SJCRH30 (cell line): ENCODE measurements at places on chromosomes 6 and 20. TPM values are rescaled to one million over a fixed set of nuclear protein-coding genes. Genes with fewer than 3 reads are reported as not detected.
A peak's percentile ranks its signal among the peaks of the same experiment; 100 is the strongest.

GRCh38 chr6:41655646-41656001 lies 17.4 kb downstream of the MDFI start:
- DNase-seq, result peak; percentile 45

- DNase-seq, result no peak
Observed at GRCh38 chr6:99185525-99185924, 163.9 kb downstream of the FAXC start.

GRCh38 chr6:45880676-45881075 lies 135.0 kb downstream of the CLIC5 start:
- no peak for DNase-seq

GRCh38 chr20:63100926-63101699 lies 94.3 kb upstream of the BHLHE23 start:
- DNase-seq, result no peak

DNA sequence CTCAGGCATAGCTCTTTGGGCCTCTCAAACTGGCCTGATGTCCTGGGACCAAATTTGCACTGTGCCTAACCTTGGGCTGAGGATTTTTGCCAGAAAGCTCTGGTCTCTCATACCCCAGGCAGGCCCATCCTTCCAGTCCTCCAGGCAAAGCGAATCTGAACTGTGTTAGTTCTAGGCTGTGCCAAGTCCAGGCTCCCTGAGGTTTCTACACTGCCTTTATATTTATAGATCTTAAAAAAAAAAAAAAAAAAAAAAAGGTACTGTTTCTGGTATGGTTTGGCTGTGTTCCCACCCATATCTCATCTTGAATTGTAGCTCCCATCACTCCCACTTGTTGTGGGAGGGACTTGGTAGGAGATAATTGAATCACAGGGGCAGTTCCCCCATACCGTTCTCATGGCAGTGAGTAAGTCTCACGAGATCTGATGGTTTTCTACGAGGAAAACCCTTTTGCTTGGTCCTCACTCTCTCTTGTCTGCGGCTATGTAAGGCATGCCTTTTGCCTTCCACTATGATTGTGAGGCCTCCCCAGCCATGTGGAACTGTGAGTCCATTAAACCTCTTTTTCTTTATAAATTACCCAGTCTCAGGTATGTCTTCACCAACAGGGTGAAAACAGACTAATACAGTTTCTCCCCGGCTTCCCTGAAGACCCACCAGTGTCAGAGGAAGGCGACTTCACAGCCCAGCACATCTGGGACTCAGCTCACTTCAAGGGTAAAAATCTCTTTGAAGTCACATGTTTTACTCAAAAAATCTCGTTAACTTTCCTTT lies 39.0 kb upstream of the TBXT start:
- no peak for DNase-seq

DNA sequence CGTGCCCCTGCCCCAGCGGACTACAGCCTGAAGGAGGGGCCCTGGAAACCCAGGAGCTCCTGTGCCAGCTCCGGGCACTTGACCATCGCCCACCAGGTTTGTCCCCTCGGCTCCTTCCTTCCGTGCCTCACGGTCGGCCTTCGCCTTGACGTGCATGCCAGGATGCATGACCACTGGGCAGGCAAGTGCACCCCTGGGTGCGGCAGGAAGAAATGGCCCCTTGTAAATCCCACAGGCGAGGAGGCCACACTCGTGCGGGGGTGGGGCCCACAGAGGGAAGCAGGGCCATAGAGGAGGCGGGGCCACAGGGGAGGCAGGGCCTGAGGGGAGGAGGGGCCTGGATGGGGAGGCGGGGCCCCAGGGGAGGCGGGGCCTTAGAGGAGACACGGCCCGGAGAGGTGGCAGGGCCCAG lies 81.7 kb downstream of the YTHDF1 start:
- no peak for DNase-seq

DNA sequence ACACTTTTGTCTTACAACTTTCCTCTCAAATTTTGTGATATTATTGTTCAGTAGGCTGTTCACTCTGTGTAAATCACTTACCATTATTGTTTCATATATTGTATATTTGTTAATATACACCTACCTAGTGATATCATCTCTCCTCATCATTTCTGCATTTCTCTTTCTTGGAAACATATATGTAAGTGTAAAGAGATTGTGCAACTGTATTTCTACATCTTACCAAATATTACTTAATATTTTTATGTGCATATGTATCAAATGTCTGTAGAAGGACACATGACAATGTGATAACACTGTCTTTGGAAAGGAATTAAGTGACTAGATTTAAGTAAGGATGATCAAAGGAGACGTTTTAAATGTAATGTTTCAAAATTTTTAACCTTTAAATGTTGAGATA lies 30.2 kb downstream of the ZNF322 start:
- DNase-seq, result no peak

GRCh38 chr6:160070831-160071230 lies 50.8 kb upstream of the SLC22A1 start:
- DNase-seq, result no peak

DNA sequence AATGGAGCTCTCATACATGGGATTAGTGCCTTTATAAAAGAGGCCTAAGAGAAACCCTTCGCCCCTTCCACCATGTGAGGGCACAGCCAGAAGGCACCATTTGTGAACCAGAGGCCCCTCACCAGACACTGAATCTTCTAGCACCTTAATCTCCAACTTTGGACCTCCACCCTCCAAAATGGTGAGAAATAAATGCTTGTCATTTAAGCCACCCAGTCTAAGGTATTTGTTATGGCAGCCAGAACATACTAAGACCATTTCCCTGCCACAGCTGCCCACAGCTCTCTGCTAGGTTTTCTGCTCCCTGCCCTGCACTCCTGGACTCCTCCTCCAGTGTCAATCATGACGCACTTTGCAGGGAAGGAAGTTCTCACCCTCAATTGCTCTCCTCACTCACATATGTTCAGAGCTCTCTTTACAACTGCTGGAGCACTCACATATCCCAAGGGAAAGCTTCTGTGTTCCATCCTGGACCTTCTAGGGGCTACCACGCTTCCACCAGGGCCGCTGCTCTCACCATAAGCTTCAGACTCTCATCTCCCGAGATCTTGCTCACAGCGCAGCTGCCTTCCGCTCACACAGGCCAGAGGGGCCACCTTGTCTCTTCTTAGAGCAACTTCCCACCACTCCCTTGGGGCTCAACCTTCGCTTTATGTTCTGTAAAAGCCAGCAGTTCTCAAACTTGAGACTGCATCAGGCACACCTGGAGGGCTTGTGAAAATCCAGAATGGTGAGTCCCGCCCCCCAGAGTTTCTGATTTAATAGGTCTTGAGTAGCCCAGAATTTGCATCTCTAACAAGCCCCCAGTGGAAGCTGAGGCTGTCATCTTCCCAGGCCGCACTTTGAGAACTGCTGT lies 1.6 kb upstream of the LY86 start:
- no peak for DNase-seq

GRCh38 chr6:165448210-165448609 lies 138.8 kb upstream of the C6orf118 start:
- DNase-seq, result no peak

GRCh38 chr6:73264446-73264845 lies 1.4 kb upstream of the KHDC1 start:
- DNase-seq, result no peak

GRCh38 chr6:1873781-1874180 lies 264.1 kb downstream of the FOXC1 start:
- DNase-seq, result no peak

DNA sequence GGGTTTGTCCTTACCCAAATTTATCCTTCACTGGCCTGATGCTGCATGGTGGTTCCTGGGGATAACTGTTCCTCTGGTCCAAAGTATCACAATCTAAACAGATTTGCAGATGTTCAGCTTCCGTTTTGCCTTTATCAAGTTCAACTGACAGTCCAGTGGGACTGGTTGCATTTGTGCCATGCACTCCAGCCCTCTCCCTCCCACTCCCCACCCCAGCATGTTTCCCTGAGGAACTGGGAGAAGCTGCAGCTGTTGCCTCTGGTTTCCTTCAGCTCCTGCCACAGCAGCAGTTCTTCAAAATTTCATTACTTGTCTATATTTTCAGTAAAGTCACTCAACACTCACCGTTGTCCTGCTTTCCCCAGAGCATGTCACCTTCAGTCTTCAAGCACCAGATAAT lies 39.5 kb upstream of the KIF16B start:
- DNase-seq, result peak; percentile 7

DNA sequence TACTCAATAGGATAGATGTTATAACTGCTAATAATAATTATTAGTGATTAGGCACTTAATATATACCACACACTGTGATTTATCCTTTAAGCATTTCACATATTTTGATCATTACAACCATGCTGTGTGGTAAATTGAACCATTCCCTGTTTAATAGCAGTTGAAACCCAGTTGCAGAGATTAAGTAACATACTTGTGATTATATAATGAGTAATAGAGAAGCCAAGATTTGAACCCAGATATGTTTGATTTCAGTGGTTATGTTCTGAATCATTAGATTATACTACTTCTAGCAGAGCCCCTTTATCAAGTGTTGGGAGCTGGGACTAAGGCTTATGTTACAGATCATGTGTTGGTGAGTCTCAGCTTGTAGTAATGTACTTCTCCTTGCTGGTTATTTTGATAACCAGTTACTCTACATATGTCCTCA lies 44.1 kb downstream of the STK4 start:
- DNase-seq, result no peak

- peak; percentile 20 for DNase-seq
Observed at GRCh38 chr6:34792605-34793500, 970 bp downstream of the BLTP3A start.

DNA sequence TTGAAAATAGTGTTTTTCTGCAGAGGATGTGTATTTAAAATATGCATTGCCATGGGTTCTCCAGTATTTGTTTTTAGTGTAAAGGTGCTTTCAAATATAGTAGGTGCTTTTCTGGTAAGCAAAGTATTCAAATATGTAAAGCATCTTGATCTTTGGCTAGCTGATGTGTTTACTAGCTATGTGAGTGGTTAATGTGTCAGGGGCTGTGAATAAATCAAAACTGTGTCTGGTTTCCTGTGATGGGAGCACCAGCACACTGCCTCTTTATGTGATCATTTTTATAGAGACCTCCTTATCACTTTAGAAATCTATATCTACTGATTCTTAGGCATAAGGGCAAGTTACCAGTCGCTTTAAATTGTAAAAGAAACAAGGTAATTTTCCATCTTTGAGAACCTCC lies 388.9 kb upstream of the MAN1A1 start:
- DNase-seq, result no peak

GRCh38 chr6:63787021-63787420 lies 151.4 kb downstream of the PHF3 start:
- DNase-seq, result no peak

DNA sequence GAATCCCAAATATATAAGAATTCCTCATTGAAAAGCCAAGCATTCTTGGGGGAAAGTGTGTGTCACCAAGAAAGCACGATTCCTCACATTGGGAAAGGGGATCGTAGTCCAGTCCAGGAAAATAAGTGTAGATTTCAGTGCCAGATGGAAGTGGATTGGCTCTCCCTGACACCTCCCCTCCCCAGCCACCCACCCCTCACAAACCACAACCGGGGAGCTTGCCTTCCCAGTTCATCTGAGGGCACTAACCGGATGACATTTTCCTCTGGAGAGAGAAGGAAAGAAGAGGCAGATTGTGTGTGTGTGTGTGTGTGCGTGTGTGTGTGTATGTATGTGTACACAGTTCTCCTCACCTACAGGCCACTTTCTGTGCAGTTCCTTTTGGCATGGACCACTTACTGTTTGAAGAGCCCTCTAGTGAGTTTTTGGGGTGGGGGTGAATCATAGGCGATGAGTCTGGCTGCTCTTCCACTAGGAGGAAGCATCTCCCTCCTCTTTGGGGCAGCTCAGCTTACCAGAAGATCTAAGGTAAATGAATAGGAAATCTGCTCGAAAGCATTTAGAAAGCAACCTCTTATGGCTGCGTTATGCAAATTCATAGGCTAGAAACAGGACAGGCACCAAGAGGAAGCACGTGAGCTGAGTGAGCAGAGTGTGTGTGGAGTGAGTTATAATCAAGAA lies 20.8 kb downstream of the DAAM2 start:
- peak; percentile 48 for DNase-seq

DNA sequence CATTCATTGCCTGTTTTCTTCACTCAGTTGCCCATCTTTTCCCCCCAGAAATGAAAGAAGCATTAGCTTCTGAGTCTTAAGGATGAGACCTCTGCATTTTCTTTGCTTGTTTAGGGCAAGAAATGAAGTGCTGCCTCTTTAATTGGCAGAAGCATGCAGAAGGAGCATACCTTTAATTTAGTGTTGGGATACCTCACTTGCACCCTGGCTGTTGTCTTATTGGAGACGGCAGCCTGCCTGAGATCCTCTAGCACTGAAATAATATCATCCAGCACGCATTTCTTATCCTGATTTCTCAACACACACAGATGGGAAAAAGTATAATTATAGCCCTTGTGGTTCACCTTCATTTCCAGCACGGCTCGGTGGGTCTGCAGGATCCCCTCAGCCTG lies 43.1 kb downstream of the PTCHD4 start:
- DNase-seq, result no peak

DNA sequence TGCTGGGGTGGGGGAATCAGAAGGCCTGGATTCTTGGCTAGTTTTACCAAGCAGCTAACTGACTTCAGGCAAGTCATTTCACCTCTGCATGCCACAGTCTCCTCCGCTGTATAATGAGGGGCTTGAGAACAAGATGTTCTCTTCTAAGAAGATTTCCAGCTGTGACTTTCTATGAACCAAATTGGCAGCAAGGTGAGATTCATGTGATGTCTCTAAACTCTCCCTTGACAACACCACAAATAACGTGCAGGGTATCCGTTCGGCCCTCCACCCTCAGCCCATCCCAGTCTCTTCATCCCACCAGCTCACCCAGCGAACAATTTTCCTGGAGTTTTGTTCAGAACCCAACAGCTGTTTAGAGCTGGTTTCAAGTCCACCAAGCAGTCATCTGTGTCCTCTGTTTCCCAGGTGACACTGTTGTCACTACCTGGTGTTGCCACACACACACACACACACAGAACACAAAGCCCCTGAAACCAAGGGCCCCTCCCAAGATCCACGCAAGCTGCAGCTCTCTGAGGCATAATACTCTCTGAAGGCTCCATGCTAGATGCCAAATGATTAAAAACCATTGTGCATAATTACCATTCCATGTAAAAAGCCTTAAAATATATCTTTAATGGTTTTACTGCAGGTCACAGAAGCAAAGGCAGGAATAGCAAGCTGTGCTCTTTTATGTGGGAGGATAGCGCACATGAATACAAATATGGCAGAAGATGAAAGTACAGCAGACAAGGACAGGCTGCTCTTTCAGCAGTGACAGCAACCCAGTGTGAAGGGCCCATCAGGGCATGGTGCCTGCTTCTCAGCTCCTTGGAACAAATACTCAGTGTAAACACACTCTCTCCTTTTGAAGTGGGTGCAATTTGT lies 48.2 kb downstream of the ARHGAP18 start:
- no peak for DNase-seq

The WFDC2 gene
- 5.0 and 6.6 TPM in 2 replicates for total RNA-seq

The TTPAL gene
- 13.3 and 14.1 TPM in 2 replicates for total RNA-seq

The PGC gene
- total RNA-seq, result not detected in 2 replicates

The SNPH gene
- 2.9 and 3.0 TPM in 2 replicates for total RNA-seq

The POM121L2 gene
- total RNA-seq, result not detected in 2 replicates

The NINL gene
- 14.1 and 18.1 TPM in 2 replicates for total RNA-seq
